Activated CD4-positive, alpha-beta T cell treated with anti-CD3 and anti-CD28 coated beads, Interleukin-2, amount 50 U/mL, for 24 hours (primary cell): ENCODE measurements at places on chromosomes 1 and 21.

DNA sequence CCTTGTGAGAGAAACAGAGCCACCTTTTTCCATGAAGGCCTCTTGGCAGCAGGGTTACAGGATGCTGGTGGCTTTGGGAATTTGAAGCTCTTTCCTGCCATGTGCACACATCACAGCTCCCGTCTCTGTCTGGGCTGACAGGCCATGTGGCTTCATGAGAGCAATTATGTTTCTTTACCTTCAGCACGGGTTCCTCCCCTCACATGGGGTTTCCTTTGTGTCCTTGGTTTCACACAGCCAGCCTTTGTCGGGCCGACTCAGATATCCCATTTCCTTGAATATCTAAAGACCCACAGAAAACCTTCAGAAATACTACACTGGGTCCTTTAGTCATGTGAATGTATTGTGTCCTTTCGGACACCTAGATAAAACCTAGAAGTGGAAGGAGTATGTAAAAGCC is 7.1 kb downstream of the CLIC6 start:
- DNase-seq: no peak

DNA sequence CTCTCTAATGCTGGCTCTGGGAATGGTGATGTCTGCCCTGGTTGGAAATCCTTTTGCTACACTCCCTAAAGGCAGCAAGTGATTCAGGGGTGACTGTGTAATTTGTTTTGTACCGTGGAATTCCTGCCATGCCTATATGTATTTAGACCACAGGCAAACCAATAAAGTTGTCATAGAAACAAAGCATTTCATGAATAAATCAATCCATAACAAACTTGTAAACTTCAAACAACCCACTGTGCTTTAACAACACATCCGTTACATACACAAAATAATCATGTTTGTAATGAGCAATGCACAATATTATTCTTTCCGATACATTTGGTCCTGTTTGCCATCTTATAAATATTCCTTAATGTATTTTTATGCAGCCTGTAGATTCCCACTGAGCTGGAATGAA is 330.3 kb upstream of the SNX7 start:
- no peak for DNase-seq

DNA sequence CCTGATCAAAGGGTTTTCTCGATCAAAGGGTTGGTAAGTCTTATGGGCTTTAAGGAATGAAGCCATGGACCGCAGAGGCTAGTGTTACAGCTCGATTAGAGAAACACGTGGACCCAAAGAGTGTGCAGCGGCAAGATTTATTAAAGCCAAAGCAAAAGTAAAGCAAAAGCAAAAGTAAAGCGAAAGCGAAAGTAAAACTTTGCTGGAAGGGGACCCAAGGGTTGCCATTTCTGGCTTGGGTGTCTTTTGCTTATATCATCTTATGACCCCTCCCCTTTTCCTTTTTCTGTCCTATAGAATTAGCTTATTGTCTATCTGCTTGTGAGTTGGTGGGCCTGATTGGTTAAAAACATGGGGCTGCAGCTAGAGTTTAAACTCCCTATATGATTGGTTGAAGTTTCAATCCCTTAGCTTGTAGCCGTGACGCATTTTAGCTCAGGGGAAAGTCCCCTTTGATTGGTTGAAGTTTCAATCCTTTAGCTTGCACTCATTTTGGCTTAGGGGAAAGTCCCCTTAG is 957.0 kb downstream of the AMY1C start:
- no peak for DNase-seq

GRCh38 chr1:96340686-96341085 is 380.9 kb upstream of the PTBP2 start:
- no peak for DNase-seq

DNA sequence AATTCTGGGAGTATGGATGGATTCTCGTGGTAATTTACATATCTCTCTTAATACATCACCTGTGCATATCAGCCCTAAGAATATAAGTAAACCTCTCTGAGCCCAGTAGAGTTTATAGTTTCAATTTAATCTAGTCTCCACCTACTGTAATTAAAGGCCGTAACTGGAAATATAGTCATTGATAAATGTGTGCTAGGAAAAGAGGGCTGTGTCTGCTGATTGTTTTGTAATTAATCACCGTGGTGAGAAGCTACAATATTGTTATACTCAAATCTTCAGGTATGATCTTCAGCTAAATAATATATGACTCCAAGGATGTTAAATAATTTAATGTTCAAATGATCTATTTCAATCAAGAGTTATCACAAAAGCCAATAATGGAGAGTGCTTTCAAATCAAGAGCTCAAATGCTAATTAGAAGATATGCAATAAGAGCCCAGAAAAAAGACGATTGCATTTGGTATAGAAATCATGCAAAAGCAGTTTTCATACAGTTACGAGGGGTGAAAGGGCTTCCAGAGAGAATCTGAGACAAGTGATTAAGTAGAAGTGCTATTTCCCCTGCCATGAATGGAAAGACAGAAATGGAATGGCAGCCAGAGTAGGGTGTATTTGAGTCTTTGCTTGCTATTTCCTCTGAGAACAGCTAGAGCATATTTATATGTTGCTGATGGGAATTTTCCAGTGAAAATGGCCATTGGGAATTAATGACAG is 1134.3 kb downstream of the NCAM2 start:
- no peak for DNase-seq

DNA sequence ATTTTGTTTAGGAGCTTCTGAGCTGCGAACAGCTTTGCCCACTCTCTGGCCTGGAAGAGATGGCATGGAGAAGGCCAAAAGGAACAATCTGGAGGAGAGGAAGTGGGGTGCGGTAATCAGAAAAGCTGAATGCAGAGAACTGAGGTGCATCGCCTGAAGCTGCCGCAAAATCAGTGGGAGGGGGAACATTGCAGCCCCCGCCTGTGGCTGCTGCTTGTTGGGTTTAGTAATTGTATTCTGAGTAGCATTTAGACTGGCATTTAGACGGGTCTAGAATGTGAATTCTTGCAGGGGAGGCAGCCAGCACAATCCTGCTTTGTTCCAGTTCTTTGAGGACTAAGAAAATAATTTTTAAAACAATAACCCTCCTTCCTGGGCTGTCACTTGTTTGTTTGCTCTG is 25.4 kb downstream of the NFASC start:
- DNase-seq: no peak

- no peak for DNase-seq
Measured at GRCh38 chr1:14323568-14324247, 274.8 kb upstream of the KAZN start.

- DNase-seq: no peak
Measured at GRCh38 chr1:84698151-84699110, 8.2 kb upstream of the SSX2IP start.

- no peak for DNase-seq
Measured at GRCh38 chr1:93171549-93172034, 8.6 kb downstream of the TMED5 start.

GRCh38 chr1:243731974-243732625 is 117.9 kb downstream of the AKT3 start:
- DNase-seq: no peak

DNA sequence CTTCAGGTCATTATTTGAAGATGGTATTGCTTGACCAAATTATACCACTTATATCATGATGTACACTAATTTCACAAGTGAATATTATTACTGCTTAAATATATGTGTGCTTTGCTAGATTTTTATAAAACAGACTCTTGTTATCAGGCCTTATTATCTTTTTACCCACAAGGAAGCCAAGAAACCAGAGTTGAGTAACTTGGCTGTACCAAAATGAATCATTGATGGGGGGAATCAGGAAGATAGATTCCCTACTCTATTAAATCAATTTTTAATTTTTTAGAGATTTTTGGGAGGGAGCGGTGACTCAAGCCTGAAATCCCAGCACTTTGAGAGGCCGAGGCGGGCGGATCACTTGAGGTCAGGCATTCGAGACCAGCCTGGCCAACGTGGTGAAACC is 16.0 kb upstream of the SCCPDH start:
- DNase-seq: no peak

DNA sequence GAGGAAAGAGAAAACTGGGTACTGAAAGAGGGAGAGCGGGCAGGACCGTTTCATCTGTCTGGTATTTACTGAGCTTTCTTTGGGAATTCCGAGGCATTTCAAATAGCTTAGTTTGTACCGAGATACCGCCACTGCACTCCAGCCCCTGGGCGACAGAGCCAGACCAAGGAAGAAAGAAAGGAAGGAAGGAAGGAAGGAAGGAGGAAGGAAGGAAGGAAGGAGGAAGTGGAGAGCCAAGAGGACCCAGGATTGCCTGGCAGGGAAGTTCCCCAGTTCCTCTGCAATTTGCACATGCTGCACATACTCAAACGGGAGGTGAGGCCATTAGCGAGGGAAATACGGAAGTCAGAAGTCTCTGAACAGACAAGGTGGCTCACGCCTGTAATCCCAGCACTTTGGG is 961 bp upstream of the FUCA1 start:
- DNase-seq: no peak

- DNase-seq: no peak
Measured at GRCh38 chr1:245587435-245588115, 432.8 kb downstream of the KIF26B start.

GRCh38 chr1:10897981-10898728 is 101.7 kb upstream of the CASZ1 start:
- no peak for DNase-seq

GRCh38 chr1:10814976-10815857 is 18.8 kb upstream of the CASZ1 start:
- DNase-seq: no peak

- no peak for DNase-seq
Measured at GRCh38 chr1:44059664-44060355, 28.5 kb upstream of the SLC6A9 start.

- DNase-seq: no peak
Measured at GRCh38 chr1:165863346-165863745, 35.9 kb downstream of the UCK2 start.

DNA sequence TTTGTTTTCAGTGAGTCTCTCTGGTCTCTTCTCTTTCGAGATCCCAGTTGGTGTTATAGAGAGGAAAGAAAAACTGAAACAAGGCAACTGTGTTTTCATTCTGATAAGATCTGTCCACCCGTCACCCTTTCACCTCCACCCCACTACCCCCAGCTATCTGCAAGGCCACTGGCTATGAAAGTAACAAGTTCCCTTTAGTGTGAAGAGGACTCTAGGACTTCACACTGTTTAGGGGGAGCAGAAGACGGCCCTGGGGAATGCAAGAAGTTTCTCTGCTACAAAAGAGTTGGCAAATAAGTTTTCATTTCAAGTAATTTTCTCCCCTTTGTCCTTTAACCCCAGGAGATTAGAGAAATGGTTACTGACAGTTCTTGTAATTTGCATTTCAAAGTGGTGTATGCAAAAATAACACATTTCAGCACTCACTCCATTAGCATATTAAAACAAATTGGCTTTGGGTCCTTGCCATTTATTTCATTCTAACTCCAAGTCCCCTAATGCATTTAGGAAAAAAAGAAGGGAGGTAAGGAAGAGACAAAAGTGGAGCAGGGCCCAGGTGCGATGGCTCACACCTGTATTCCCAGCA is 79.6 kb upstream of the PPM1J start:
- DNase-seq: no peak

GRCh38 chr21:34574601-34575529 is 40.0 kb downstream of the RCAN1 start:
- DNase-seq: no peak

- DNase-seq: no peak
Measured at GRCh38 chr1:245809361-245809760, 654.6 kb downstream of the KIF26B start.

DNA sequence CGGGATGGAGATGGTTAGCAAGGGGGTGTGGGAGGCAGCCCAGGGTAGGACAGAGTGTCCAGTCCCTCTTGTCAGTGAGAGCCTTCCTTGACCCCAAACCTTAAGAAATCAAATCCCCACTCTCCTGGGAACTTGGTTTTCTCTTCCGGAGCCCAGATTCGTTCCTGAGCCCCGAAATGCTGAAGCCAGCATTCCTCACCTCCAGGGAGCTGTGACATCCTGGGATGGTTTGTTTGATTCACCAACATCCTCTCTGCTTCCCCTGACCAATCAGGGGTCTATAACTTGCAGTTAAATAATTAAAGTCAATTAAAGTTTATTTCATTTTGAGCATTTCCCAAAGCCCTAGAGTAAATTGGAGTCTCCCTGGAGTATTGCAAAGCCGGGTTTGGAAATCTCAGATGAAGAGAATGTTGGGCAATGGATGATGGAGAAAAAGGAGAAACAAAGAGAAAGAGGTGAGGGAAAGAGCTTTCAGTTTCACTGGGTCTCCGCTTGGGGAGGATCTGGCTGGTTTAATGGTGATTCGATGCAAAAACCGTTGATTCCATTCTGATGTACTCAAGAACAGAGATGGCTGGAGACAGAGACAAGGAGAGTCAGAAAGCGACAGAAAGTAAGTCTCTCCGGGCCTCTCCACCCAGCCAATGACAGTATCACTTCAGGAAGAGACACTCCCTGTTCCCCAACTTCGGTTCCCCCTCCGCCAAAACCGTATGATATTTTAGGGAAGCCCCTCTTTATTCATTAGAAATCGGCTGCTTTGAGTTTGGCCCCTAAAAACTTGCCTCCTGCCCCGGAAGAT is 12.8 kb upstream of the ALX3 start:
- no peak for DNase-seq

- no peak for DNase-seq
Measured at GRCh38 chr1:245406426-245406825, 251.6 kb downstream of the KIF26B start.

DNA sequence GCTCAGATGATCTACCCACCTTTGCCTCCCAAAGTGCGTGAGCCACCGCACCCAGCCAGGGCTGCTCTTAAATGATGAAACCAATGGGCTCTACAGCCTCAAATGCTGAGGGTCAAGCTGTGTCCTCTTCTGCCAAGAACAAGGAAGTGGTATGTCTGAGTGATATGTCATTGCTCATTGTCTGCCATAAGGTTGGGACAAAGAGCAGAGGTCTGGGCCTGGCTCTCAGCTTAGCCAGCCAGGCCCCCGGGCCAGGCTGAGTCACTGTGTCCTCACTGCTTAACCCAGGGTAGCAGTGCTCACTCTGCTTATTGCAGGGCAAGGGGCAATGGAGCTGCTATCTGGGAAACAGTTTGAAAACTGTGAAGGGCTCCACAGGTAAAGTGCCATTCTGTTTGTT is 8.3 kb upstream of the ETS2 start:
- DNase-seq: no peak

- DNase-seq: no peak
Measured at GRCh38 chr1:21568809-21569385, 59.7 kb downstream of the ALPL start.

DNA sequence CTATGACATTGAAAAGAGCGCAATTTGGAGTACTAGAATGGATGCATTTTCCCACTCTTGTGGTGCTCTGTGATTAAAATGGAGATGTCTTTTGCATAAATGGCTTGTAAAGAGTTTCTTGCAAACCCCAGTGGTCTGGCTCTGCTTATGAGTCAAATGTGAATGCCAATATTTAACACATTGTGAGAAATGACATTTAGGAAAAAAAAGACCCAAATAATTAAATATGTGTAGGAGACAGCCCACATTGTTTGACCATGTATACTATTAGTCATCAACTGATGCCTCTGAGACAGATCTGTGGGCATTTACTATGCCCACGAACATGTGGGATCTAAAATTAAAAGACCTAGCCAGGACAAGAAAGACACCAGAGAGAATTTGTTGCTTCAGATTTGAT is 22.2 kb upstream of the RUNX1 start:
- no peak for DNase-seq

- no peak for DNase-seq
Measured at GRCh38 chr1:72366466-72366865, 84.1 kb upstream of the NEGR1 start.

- DNase-seq: no peak
Measured at GRCh38 chr21:20353351-20353750, 644.9 kb upstream of the NCAM2 start.
